Activated CD4-positive, alpha-beta T cell treated with anti-CD3 and anti-CD28 coated beads, Interleukin-2, amount 10 ng/mL, durations not matched to agents 24 days and 14 days (primary cell): ENCODE measurements at places on chromosomes 7 and 10. TPM values are rescaled to one million over a fixed set of nuclear protein-coding genes. Genes with fewer than 3 reads are reported as not detected.

- peak; percentile 71 for DNase-seq
These were observed 15.6 kb upstream of the CRHR2 start for GRCh38 chr7:30697719-30698460.

DNA sequence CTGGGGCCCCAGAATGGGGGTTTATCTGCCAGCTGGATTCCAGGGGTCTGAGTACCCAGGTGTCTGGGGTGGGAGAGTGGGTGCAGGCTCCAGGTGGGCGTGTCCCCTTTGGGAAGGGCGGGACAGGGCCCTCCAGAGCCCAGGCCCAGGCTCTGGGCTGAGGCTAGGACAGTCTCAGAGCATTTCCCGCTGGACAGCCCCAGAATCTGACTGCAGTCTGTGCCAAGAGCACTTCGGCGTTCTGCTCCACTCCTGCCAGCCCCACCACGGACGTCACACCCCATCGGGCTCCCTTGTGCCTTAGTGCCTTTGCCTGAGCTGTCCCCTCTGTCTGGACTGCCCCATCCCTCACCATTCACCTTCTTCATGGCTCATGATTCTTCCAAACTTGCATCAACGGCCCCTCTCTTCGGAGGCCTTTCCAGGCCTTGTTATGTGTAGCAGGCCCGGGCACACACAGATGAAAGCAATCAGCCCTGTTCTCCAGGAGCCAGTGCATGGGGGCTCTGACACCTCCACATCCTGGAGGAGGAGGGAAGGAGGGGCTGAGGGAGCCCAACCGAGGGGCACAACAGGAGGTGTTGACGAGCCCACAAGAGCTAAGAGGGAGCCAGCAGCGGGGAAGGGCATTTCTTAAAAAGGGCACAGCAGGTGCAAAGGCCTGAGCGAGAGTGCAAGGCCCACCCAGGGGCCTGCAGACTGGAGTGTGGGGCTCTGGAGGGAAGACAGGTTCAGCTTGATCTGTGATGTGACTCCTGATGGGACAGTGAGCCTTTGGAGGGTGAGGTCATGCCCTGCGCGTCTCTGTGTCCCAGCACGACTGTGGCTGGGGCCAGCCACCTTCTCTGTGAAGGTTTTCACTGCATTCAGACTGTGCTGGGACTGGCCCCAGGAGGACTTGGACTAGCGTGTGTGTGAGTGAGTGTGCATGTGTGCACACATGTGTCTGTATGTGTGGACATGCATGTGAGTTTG is 41.7 kb downstream of the GTF2IRD1 start:
- DNase-seq, result no peak

- DNase-seq, result no peak
These were observed 270.5 kb upstream of the PLPP4 start for GRCh38 chr10:120186506-120186905.

Gene HTR5A
- not detected in 2 replicates for total RNA-seq

DNA sequence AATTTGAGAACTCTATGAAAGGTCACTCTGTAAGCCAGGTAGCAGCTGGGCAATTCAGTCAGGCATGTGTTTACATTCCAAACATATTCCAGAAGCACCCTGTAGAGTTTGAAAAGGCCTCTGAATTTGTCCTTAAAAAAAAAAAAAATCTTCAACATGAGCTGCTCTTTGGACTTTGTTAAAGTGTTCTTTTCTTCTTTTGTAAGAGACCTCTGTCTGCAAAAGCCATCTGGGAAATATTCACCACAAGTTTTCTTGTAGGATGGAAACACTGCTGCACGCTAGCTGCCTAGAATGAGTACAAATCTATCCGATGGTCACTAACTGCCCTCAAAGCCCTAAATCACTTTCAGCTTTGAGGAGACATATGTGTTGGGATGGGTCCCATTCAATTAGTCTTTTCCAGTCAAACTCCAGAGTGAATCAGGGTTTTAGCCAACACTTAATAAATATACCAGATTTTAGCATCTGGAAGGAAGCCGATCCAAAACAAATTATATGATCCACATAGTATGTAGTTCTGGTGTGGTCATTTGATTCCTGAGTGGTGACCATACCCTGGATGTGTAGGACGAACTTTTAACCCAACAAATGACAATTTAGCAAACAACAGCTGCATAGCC is 85.9 kb downstream of the CD36 start:
- DNase-seq, result no peak

DNA sequence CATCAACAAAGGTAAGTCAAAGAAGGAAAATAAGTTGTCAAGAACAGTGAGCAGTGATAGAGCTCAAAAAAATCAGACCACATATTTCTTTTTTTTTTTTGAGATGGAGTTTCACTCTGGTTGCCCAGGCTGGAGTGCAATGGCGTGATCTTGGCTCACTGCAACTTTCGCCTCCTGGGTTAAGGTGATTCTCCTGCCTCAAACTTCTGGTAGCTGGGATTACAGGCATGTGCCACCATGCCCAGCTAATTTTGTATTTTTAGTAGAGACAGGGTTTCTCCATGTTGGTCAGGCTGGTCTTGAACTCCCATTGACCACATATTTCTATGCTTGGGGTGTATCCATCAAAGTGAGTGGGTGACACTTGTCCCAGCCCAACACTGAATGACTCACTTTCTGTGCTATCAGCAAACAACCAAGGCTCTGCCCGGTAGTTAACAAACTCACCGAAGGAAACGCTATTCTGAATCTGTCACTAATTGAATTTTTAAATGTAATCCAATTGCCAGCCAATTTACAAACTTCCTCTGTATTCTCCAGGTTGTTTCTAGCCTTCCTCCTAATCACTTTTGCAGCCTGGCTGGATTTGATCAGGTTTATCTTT is 19.6 kb upstream of the SMNDC1 start:
- DNase-seq, result no peak

Gene TLL2
- total RNA-seq, result not detected in 2 replicates

Gene TMEM196
- not detected in 2 replicates for total RNA-seq

DNA sequence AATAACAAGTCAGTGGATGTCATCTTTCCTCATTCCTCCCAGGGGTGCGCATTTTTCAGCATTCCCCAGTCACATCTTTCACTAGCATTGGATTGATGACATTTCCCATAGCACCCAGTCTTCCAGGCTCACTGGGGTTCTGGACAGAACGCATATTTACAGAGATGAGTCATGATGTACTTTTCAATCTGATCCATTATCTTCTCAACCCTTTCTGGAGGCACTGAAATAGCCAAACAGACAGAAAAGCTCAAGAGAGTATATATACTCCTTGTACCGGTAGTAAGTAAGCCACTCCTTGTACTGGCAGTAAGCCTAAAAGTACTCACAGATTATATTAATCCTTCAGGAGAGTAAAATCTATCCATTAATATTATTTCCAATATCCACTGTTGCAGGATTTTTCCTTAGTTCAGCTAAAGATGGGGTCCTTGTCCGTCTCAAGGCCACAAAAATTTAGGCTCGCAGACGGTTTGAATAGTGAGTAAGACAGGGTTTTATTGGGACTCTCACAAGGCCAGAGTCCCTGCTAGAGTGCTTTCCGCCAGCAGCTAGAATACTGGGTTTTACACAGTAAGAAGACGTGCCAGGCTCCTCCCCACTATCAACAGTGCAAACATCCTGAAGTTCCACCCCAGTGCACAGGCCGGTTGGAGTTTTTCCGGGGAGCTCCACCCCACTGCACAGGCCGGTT is 60.8 kb downstream of the MDH2 start:
- no peak for DNase-seq

Gene LRRD1
- total RNA-seq, result not detected in 2 replicates

Gene HHEX
- total RNA-seq, result 0.19 and 0.31 TPM in 2 replicates

- no peak for DNase-seq
These were observed 252.0 kb downstream of the SKIDA1 start for GRCh38 chr10:21273400-21273968.

DNA sequence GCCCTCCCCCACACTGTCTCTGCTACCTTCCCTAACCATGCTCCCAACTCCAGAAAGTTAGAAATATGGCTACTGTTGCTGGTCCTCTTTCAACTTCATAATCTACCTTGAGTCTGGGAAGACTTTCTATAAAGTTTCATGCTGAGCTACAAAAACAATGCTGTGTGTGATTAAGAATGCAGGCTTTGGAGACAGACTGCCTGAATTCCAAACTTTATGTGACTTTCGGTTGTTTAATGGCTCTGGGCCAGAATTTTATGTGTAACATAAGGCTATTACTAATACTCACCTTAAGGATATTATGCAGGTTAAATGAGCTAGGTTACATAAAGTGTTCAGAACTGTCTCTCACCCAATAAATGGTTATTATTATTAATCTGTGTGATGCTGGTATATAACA is 19.1 kb downstream of the BET1 start:
- DNase-seq, result no peak

- no peak for DNase-seq
These were observed 4.2 kb downstream of the NT5C2 start for GRCh38 chr10:103188853-103189252.

DNA sequence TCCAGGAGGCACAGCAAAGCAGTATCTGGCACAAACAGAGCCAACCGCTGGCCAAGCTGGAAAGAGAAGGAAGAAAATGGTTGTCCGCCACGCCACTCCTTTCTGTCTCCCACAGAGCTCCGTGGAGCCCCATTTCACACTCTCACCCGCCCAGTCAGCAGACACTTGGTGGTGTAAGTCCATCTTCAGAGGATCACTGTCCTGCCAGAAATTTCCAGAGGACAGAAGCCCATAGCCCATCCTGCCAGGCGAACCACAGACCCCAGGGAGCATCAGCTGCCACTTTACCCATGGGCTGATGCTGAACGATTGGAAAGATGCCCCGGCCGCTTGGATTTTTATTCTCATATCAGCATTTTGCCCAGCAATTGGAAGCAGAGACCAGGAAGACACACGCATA is 144.7 kb upstream of the LYZL2 start:
- DNase-seq, result no peak

Gene SPACDR
- total RNA-seq, result 2.7 and 2.9 TPM in 2 replicates

GRCh38 chr7:104967088-104967487 is 46.9 kb upstream of the KMT2E start:
- no peak for DNase-seq

DNA sequence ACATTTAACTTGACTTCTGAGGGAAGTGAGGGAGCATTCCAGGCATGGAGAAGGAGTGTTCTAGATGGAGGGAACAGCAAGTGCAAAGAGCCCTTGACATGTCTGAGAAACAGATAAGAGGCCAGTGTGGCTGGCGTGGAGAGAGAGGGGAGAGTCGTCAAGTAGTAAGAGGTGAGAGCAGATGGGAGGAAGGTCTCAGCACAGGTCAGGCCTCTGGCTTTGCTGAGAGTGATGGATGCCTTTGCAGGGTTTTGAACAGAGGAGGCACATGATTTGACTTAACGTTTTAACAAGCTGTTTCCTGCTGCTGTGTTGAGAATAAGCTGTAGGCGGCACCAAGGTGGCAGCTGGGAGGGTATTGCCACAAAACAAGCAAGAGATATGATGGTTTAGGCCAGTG is 97.2 kb downstream of the KAT6B start:
- DNase-seq, result no peak

DNA sequence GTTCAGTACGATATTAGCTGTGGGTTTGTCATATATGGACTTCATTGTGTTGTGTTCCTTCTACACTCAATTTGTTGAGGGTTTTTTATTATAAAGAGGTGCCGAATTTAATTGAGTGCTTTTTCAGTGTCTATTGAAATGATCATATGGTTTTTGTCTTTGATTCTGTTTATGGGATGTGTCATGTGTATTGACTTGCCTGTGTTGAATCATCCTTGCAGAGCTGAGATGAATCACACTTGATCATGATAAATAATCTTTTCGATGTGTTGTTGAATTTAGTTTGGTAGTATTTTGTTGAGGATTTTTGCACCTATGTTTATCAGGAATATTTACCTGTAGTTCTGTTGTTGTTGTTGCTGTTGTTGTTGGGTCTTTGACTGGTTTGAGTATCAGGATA is 39.8 kb downstream of the ATOH7 start:
- DNase-seq, result no peak

- DNase-seq, result no peak
These were observed 79.2 kb downstream of the NKX6-2 start for GRCh38 chr10:132706701-132707100.

- no peak for DNase-seq
These were observed 8.3 kb downstream of the NEBL start for GRCh38 chr10:20888620-20889330.

GRCh38 chr10:5089865-5090264 is 4.3 kb upstream of the AKR1C3 start:
- DNase-seq, result peak; percentile 66
